ENCODE measurements at places on chromosomes 11 and 22.

DNA sequence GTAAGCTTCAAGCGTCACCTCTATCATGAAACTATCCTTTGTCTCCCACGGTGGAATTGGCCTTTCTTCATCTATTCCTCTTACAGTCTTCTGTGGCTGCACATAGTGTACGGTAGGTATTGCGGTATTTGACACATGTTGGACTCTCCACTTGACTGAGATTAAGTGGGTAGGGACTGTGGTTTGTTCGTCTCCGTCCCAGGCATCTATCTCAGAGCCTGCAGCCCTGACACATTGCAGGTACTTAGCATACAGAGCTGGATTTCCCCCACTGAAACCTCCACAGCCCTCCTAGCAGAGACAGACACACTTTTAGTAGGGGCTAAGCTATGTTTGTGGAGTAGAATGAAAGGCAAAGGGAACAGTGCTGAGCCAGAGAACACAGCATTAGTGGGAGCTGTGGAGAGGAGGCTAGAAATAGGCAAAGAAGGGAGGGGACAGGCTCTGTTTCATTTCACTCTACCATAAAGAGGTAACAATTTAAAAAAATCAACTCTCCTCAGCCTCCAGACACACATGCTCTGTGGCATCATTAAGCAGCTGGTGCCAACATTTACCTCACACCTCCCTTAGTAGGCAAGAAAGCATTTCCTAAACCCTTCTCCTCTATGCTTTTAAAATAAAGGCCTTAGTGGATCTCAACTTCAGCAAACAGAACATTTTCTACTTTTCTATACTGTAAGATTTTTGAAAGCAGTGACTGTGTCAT lies 277.5 kb downstream of the KIRREL3 start:
- H3K27ac ChIP-seq = no peak overlapping the region
- DNase-seq = no peak
- no peak overlapping the region for H3K4me3 ChIP-seq
- no peaks in the 10 kb centered on the region for H3K36me3 ChIP-seq

DNA sequence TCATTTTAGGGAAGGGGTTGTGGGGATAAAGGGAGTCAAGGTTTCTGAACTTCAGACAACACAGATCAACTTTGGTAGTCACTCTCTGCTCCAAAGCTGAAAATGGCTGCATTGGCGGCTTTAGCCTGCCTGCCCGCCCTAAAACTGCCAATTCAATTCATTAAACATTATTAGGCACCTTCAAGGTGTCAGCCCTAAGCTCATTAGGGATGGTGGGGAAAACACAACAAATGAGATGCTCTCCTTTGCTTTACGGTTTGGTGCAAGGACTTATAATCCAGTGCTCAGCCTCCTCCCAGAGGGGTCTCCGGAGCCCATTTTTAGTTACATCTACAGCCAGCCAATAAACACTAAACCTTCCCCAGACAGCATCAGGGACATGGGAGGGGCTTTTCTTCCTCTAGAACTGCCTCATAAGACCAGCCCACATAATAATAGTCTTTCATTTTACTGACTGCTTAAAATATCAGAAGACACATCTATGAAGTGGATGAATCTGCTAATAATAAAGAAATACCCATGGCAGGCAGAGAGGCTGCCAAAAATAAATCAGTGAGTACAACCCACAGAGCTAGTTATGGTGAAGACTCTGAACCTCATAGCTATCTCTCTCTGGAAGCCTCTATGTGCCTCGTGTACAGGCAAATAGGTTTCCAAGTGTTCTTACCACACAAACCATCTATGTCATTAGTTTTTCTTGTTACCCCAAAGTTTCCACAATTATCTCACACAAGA lies 102.8 kb upstream of the NCAM1 start:
- no peaks in the 10 kb centered on the region for H3K36me3 ChIP-seq
- no peaks in the 10 kb centered on the region for H3K27me3 ChIP-seq
- H3K27ac ChIP-seq = no peak overlapping the region
- no peak overlapping the region for H3K4me3 ChIP-seq

DNA sequence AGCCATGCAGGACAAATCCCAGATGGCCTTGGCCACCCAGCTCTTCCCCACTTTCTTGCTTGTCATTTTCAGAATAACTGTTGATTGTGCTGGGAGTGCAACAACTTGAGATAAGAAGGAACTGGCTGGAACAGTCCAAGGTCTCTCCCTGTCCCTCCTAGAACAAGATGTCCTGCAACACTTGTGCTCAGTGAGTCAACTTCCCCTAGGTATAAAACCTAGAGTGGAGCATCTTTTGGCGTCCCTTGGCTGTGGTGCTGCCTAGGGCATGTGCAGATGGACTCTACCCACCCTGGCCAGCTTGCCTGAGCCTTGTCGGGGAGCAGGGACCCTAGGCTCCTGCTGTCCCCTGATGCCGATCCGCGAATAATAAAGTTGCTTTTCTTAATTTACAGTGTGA lies 86.0 kb upstream of the SLC22A12 start:
- no peak overlapping the region for H3K27ac ChIP-seq
- H3K36me3 ChIP-seq = no peaks in the 10 kb centered on the region
- no peak overlapping the region for H3K4me3 ChIP-seq

GRCh38 chr22:50218153-50218995 lies 17.6 kb downstream of the SELENOO start:
- peaks cover 17% of the 10 kb centered on the region for H3K4me1 ChIP-seq
- no peak for DNase-seq
- H3K36me3 ChIP-seq = peaks cover 49% of the 10 kb centered on the region
- no peaks in the 10 kb centered on the region for H3K27me3 ChIP-seq
- H3K27ac ChIP-seq = no peak overlapping the region

- H3K4me1 ChIP-seq = peaks cover 38% of the 10 kb centered on the region
- H3K27me3 ChIP-seq = no peaks in the 10 kb centered on the region
- H3K4me3 ChIP-seq = no peak overlapping the region
- no peak overlapping the region for H3K27ac ChIP-seq
Observed at GRCh38 chr22:27240298-27241075, 561.1 kb downstream of the MN1 start.

- no peak for DNase-seq
- peaks cover 9% of the 10 kb centered on the region for H3K4me1 ChIP-seq
- no peaks in the 10 kb centered on the region for H3K36me3 ChIP-seq
- no peak overlapping the region for H3K27ac ChIP-seq
Observed at GRCh38 chr11:125211948-125212340, 47.4 kb downstream of the PKNOX2 start.

All from body of pancreas (tissue), 4 donors.